ENCODE measurements at places on chromosomes 7 and 10.

DNA sequence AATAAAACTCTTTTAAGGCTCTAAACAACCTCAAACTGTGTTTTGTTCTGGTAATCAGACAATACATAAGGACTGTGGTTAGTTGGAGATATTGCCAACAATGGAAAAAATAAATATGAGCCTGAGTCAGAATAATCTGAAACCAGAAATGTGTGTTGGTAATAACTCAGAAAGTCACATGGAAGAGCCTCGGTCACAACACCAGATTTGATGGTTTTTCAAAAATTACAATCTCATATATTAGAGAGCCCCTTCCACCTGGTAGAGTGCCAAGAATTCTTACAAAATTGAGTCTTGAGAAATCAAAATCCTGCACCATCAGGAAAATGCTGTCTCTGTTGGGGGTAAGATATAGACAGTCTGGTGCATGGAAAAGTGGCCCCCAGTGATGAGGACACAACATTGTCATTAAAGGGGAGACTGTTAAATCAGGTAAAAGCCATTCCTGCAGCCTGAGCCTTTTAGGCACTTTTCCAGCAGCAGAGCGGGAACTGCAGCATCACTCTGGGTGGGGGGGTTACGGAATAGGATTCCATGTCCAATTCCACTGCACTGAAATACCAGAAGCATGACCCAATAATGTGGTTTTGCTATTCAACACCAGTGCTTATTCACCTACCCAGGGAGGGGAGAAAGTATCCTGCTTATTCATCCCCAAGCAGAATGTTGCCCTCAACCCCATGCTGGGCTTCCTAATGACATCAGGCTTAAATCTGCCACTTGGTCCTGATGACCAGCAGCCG is 9.5 kb upstream of the ADAM12 start:
- DNase-seq, result no peak

GRCh38 chr7:158811894-158812293 is 17.4 kb downstream of the ESYT2 start:
- no peak for DNase-seq

DNA sequence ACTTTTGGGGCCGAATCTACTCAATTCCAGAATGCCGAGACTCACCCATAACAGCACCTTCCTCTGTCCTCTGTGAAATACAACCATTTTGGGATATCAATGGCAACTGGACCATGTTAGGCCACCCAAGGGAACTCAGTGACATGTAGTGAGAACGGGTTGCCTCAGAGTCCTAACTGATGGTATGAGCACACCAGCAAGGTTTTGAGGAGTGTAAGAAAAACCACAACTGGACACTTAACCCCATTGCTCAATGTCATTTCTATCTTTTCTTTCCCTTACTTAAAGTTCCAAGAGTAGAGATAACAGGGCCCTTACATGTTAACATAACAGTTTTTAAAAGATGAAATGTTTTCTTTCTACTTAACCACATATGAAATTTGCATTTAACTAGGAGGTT is 67.1 kb downstream of the TNS3 start:
- DNase-seq, result no peak

- no peak for DNase-seq
These were observed 508.2 kb upstream of the SEMA3D start for GRCh38 chr7:85695041-85695440.

GRCh38 chr10:60883187-60883586 is 60.8 kb downstream of the RHOBTB1 start:
- no peak for DNase-seq

Measured in right lung (tissue), 10 donors.